ENCODE measurements at places on chromosomes 1 and 21. TPM values are rescaled to one million over a fixed set of nuclear protein-coding genes. Genes with fewer than 3 reads are reported as not detected.

GRCh38 chr1:39570477-39571177 lies 6.0 kb downstream of the PABPC4 start:
- DNase-seq = no peak

GRCh38 chr1:198121056-198121826 lies 35.6 kb upstream of the NEK7 start:
- peak; percentile 59 for DNase-seq

DNA sequence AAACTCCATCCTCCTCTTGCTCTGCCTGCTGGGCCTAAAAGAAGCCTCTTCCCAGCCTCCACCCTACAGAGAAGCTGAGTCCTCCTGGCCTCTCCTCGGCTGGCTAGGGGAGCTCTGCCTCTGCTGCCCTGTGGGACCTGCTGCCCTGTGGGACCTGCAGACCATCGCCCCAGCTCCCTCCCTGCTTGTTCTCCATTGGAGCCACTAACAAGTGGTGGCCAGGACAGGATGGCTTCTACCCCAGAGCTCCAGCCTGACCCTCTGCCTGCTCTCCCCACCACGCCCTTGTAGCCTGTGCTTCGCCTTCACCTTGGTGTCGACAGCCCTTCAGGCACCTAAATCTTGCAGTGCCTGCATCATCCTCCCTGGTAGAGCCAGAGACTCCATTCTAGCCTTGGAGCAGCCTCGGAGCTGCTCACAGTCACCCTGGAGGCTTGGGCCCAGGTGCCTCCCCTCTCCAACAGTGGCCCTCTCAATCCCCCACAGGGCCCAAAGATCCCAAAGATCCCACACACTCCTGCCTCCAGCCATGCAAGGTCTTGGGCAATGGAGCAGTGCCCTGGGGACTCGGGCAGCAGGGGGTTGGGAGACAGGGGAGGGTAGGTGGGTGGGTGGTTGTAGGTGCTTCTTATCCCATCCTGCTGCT lies 3.0 kb downstream of the EPS8L3 start:
- no peak for DNase-seq

DNA sequence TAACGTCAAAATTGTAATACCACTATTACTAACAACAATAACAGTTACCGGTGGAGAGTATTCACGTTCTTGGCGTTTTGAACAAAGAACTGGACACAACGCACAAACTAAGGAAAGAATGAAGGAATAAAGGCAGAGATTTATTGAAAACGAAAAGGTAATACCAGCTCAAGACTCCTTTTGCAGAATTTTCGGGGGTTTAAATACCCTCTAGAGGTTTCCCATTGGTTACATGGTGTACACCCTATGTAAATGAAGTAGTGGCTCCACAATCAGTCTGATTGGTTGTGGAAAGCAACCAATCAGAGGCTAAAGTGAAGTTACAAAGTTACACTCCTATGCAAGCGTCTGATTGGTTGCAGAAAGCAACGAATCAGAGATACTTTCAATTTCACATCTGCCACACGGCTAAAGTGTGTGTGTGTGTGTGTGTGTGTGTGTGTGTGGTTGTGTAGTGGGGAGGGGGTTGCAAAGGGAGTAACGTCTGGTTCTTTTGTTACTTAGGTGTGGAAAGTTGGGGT lies 1.1 kb upstream of the GTF2B start:
- DNase-seq = peak; percentile 60

- no peak for DNase-seq
Observed at GRCh38 chr1:109105881-109106280, 8.0 kb upstream of the ELAPOR1 start.

DNA sequence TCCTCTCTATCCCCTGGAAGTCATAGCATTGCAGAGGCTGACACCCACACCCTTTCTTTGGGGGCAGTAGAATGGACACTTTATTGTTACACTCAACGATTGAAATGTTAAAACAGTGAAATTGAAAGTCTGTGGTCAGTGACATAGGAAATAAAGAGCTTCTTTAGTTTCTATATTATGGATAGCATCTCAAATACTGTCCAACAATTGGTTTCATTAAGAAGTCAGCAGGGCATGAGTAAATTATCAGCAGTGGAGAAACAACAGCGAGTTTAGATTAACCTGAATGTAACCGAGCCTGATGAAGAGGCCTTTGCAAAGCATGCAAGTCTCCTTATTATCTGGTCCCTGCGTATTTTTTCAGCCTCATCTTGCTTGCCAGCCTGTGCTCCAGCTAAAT lies 350.7 kb downstream of the NTNG1 start:
- no peak for DNase-seq

- no peak for DNase-seq
Observed at GRCh38 chr1:17744666-17745478, 10.3 kb upstream of the ACTL8 start.

GRCh38 chr1:23804183-23804835 lies 3.8 kb upstream of the GALE start:
- no peak for DNase-seq

DNA sequence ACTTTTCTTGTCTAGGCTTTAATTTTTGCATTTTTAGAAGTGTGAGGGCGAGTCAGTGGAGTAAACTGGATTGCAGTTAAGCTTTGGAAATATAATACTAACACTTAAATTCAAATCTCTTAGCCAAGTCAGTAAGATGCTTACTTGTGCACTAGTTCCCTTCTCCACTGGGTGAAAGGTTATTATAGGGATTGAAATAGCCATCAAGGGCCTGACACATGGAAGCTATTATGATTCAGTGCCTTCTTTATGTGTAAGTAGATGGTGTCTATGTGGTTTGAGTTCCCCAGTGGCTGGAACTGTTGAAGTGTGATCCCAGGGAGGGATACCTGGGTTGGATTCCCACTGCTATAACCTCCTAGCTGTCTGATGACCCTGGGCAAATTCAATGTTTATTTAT lies 24.7 kb upstream of the DMRTA2 start:
- no peak for DNase-seq

DEGS1 gene
- total RNA-seq = 137 TPM

KRTAP10-11 gene
- total RNA-seq = not detected

DIPK1A gene
- 0.13 TPM for total RNA-seq

CSMD2 gene
- total RNA-seq = under 0.01 TPM

VHLL gene
- 0.13 TPM for total RNA-seq

All from dermis microvascular lymphatic vessel endothelial cell (primary cell).